Uterus (tissue), 4 donors: ENCODE measurements at places on chromosomes 1 and 21. TPM values are rescaled to one million over a fixed set of nuclear protein-coding genes. Genes with fewer than 3 reads are reported as not detected.
A peak's percentile ranks its signal among the peaks of the same experiment; 100 is the strongest.

DNA sequence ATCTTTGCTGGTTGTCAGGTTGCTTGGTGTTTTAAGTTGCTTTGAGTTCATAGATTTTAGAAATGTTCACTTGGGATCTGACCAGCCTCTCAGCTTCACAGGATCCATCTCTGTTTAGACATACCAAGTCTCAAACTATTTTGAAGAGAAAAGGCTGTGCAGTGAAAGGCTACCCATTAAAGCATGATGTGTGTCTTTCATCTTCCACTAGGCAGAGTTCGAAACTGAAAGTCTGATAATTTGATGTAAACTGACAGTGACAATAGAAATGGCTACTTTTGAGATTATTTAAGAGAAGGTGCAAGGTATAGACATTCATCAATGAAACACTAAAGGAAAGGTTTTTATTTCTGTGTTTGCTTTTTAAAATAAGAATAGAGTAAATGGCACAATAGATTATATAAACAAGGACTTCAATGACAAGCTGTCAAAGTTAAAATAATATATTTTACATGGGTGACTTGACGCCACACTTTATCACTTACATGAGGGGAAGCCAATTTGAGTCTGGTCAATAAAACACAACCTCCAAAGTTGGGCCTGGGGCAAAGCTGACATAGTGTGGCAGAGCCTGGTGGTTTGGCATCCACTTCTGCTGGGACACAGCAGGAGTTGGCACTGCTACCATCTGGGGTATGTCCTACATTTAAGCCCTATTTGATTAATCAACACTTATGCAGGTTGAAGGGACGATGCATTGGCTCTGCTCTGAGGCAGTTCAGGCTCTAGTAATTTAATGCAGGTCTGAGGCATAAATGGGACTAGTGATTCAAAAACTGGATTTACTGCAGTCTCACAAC, 197.7 kb downstream of the CRB1 start:
- no peak for DNase-seq

Gene CHIA
- total RNA-seq = not detected

Gene RAP1A
- 50.7 TPM for total RNA-seq

Gene LRRC7
- total RNA-seq = 1.5 TPM

Gene ALX3
- not detected for total RNA-seq

DNA sequence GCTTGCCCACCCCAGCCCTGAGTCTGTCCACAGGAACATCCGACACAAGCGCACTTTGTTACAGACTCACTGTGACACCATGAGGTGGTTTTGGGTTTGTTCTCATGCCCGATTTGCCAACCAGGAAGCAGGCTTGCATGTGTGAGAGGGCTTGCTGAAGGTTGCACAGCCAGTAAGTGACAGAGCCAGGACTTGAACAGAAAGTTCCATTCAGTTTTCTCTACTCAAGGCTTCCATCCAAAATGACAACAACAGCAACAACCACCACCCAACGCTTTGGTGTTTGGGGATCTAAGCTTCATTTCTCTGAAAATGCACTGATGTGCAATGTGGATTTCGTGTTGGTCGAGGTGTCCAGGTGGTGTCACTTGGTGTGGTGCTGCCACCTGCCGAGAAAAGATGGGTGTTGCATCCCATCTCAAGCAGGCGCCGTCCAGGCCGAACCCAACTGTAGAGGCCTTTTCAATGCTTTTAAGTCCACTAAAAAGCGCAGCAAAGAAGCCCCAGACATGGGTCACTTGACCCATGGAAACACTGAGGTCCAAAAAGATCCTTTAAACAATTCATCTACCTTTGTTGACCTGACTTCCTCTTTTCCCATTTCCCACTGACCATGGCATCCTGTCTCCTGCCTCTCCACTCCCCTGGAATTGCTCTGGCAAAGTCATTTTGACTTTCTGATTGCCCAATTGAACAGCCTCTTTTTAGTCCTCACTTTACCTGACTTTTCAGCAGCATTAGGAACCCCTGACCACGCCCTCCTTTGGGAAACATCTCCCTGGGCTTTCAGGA, 12.2 kb downstream of the CITED4 start:
- DNase-seq = peak; percentile 70

GRCh38 chr1:91502672-91503184, 2.1 kb downstream of the CDC7 start:
- DNase-seq = no peak

Gene SH2D1B
- 0.27 TPM for total RNA-seq

GRCh38 chr1:37931102-37931360, 15.8 kb downstream of the INPP5B start:
- no peak for DNase-seq

DNA sequence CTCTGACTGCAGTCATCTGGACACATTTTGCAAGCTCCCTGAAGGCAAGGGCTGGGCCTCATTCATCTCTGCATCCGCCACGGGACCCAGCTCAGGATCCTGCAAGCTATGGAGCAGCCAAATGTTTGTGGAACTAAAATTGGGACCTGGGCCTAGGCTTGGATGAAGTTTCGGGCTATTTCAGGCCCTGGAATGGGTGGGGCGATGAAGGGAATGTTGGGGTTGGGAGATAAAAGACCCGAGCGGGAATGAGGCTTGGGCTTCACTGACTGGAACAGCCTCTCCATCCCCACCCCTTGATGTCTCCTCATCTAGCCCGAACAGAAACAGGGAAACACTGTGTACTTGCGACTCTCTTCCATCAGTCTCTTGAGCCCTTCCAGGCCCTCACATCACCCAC, 7.3 kb upstream of the AHCYL1 start:
- no peak for DNase-seq

Gene RBBP5
- 29.7 TPM for total RNA-seq

Gene DENND2C
- total RNA-seq = 4.4 TPM

- DNase-seq = no peak
These were observed 82.1 kb downstream of the VPS26C start for GRCh38 chr21:37184784-37185593.

- DNase-seq = no peak
These were observed 3.2 kb downstream of the E2F2 start for GRCh38 chr1:23527900-23528249.

Gene PDE4DIP
- 51.5 TPM for total RNA-seq

DNA sequence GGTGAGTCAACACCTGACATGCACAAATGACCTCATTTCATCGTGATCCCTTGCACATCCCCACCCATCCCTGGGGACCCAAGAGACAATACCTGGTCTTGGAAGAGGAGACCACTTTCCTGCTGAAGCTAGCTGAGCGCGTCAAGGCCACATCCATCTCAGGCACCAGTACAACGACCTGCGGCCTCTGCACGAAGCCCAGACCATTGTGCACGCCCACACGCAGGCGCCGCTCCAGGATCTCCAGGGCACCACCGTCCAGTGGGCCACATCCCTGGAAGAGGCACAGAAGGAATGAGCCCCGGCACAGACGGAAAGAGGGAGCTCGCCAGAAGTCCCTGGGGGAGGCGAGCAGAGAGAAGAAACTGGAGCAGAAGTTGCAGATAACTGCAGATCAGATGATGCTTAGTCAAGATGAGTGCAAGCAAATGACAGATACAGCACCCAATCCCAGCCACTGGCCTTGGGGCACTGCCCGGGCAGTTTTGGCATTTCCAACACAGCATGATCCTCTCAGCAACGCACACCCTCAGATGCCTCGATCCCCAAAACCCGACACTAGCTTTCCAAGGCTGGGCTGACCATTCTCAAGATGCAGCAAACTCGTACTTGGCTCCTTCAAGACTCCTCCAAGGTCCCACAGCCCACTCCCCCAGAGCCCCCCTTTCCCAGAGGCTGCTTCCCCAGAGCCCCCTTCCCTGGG, 44.1 kb downstream of the NPHP4 start:
- no peak for DNase-seq

Gene CFAP126
- not detected for total RNA-seq

Gene UTS2
- not detected for total RNA-seq
